RCC 7860 (cell line): ENCODE measurements at places on chromosomes 3 and 15.

- DNase-seq: no peak
These were observed 77.6 kb upstream of the WNT5A start for GRCh38 chr3:55564726-55565125.

GRCh38 chr3:62553811-62554210 is 180.5 kb upstream of the FEZF2 start:
- DNase-seq: no peak

- no peak for DNase-seq
These were observed at the start of gene ALDH1L1 for GRCh38 chr3:126180477-126181397. Gene ALDH1L1 (minus strand): TSS chr3:126180586. CDS start chr3:126160979, 19,607 bp downstream.

GRCh38 chr15:71800190-71800589 is 10.2 kb upstream of the NR2E3 start:
- DNase-seq: peak; percentile 85

- DNase-seq: no peak
These were observed 170.7 kb downstream of the DIPK2A start for GRCh38 chr3:144142151-144142840.

DNA sequence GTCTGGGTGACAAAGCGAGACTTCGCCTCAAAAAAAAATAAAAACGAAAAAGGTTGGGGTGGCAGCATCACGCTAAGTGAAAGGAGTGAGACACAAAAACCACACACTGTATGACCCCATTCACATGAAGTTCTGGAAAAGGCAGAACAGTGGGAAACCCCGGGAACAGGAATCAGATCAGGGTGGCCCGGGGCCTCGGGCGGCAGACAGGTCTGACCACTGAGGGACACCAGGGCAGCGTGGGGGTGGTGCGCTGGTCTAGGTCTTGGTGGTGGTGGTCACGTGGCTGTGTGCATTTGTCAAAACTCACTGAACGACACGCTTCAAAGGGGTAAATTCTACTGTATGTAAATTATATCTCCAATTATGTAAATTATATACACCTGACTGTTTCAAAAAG is 79.7 kb upstream of the PRR20G start:
- no peak for DNase-seq

- no peak for DNase-seq
These were observed 915.0 kb upstream of the GBE1 start for GRCh38 chr3:82676356-82677026.

- no peak for DNase-seq
These were observed 438.1 kb upstream of the ARPP21 start for GRCh38 chr3:35201211-35201610.

- DNase-seq: peak; percentile 85
These were observed 48.3 kb downstream of the MB21D2 start for GRCh38 chr3:192869131-192870031.

DNA sequence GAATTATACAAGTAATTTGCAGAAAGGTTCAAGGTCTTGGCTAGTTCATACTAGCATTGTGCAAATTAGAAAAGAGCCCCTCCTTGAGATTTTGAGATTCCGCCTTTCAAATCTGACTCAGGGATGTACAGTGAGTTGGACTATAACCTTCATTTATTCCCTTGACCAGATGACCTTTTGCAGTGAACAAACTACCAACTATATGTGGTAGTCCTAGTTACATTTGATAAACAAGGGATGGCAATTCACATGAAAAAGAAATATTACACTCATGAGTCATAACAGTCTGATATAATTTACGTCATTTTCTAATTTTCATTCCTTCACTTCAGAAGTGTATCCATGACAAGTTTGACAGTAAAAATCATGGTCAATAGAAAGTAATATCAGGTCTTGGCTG is 860.4 kb downstream of the ROBO1 start:
- DNase-seq: no peak

DNA sequence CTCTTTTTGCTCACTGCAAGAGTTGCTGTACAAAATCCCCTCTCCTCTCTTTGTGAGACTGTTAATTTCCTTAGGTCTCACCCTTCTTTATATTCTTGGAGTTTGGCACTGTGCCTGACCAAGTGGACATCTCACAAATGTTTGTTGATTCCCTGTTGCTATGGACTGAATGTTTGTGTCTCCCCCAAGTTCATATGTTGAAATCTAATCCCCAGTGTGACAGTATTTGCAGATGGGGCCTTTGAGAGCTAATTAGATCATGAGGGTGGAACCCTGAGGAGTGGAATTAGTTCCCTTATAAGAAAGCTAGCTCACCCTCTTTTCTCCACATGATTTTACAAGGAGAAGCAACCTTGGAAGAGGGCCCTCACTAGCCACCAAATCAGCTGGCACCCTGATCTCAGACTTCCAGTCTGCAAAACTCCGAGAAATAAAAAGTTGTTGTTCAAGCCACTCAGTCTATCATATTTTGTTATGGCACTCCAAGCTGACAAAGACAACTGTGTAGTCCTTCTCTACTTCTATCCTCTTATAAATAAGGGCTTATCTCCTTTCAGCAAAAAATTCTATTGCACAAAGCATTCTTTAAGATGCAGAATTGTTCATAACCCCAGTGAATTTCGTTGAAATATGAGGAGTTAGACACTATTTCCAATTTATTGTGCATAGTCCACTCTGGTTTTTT is 65.5 kb upstream of the NPHP3 start:
- no peak for DNase-seq

GRCh38 chr15:26378304-26378703 is 394.6 kb downstream of the GABRB3 start:
- DNase-seq: no peak

DNA sequence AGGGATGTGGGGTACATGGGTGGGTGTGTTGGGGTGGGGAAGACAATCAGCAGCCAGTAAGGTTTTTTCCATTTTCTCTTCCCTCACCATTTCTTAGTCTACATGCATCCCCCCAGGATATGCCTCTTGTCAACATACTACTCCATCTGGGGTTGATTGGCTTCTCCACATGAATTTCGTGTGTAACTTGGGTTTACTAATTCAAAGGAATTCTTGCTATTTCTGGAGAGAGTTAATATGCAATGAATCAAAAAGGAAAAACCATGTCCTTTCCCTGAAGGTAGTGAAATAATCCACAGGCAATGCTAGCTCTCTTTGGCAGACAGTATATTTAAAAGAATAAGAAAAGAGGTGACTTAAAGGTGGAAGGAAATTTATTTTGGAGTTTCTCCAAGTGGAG is 198.4 kb downstream of the EBLN2 start:
- DNase-seq: no peak

- no peak for DNase-seq
These were observed 158.7 kb downstream of the APBA2 start for GRCh38 chr15:29044503-29044901.

- no peak for DNase-seq
These were observed 101.0 kb upstream of the LPP start for GRCh38 chr3:188053036-188053340.

DNA sequence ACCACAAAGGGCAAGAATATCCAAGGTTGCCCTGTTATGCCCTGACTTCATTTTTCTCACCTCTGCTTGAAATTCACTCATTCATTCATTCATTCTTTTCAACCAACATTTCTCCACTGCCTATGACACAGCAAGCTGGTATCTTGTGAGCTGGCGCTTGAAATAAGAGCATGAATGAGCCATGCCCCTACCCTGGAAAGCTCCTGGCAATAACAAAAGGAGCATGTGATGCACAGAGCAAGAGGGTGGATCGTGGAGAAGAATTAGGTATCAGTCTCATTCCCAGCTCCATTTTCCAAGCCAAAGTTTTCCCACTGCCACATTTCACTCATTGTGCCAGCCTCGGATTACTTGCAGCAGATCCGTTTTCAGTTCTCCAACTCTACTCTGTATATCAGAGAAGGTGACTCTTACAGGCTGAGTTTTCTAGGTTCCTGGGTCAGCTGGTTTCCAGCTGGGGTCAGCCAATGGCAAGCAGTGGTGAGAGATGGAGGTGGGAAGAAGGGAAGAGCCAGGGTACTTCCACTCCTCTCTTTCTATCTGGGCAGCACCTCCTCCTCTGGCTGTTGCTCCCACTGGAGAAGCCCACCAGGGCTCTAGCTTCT is 144.8 kb downstream of the SUCLG2 start:
- DNase-seq: no peak

DNA sequence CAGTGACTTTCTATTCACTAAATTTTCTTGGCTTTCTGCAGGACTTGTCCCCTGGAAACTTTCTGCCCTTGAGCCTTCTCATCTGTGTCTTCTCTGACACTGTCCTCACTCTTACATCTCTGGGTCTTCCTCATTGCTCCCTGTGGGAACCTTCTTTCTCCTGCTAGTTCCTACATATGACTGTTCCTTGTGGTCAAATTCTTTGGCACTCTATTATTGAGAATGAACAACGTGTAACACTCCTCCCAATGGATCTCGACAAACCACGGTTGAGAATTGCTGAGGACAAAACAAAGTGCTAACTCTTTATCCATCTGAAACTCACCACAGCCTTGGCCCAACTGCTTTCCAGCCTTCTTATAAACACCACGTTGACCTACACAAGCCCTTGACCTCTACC is 3.5 kb upstream of the FAM81A start:
- DNase-seq: no peak

DNA sequence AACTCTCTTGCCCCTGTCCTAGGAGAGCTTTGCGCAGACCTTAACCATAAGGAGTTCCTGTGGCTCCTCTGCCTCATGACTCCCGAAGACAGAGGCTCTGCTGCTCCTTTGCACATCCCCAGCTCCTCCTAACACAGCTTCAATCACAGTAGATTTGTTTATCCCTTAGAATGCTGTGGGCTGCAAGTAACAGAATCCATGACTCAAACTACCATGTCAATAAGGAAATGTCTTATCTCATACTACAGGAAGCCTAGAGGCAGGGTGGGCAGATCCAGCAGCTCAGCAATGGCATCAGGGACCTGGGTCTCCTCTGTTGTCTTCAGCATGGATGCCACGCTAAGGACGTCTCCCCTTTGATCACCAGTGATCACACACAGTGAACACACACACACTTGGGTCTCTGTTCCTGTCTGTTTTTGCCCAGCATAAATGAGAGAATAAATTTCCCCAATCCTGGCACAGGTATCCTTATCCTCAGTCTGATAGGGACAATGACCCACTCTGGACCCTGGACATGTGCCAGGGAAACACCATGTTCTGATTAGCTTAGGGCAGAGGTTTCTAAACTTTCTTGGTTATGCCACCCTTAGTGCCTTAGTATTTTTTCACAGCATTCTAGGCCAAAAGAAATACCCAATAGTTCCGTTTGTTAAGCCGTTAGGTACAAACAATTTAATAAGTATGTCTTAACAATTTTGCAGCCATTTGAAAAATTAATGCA is 46.1 kb upstream of the MRPS22 start:
- peak; percentile 17 for DNase-seq
